ENCODE measurements at places on chromosomes 4 and X.

- DNase-seq = no peak
Measured at GRCh38 chr4:18954538-18954937, 933.0 kb upstream of the LCORL start.

- no peak for DNase-seq
Measured at GRCh38 chr4:39346856-39347519, 19.2 kb downstream of the RFC1 start.

GRCh38 chrX:11632732-11633131 is 33.0 kb downstream of the ARHGAP6 start:
- DNase-seq = no peak

GRCh38 chr4:144450526-144450925 is 195.4 kb upstream of the HHIP start:
- DNase-seq = no peak

GRCh38 chr4:105683038-105683437 is 25.5 kb downstream of the INTS12 start:
- DNase-seq = no peak

DNA sequence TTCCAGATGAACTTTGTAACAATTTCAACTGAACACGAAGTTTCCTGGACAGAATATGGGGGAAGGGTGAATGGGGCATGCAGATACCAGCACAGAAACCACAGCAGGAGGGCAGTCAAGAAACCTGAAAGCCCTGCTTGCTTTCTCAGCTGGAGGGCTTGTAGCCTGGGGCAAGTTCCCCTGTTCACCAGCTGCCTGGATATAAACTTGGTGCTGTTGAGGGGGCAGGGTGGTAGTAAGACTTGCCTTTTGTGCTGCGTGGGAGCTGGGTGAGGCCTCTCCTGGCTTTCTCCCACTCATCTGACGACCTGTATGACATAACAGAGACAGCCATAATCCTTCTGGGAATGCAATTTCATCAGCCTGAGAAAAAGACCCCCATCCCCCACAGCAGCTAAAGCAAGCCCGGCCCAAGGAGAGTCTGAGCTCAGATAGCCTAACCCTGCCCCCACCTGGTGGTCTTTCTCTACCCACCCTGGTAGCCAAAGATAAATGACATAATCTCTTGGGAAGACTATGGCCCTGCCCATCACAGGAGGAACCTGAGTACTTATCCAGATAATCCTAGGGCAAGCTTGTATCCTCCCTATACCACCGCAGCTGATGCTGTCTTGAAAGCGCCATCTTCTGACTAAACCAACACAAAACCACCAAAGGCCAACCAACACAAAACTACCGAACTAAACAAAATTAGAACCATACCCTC is 234.3 kb downstream of the LAS1L start:
- no peak for DNase-seq

DNA sequence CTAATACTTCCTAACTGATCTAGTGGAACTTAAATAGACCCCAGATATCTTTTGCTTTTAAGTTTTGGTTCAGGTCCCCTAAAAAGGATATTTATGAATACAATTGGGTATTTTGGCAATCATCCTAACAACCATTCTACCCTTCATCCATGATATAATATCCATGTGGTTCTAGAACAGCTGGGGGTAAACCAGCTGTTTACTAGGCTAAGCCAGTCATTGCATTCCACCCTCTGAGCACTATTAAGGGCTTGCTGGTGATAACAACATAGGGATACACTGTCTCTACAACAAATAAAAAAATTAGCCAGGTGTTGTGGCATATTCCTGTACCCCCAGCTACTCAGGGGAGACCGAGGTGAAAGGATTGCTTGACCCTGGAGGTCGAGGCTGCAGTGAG is 54.8 kb upstream of the MAPK10 start:
- no peak for DNase-seq
